ENCODE measurements at places on chromosomes 6 and 20.

DNA sequence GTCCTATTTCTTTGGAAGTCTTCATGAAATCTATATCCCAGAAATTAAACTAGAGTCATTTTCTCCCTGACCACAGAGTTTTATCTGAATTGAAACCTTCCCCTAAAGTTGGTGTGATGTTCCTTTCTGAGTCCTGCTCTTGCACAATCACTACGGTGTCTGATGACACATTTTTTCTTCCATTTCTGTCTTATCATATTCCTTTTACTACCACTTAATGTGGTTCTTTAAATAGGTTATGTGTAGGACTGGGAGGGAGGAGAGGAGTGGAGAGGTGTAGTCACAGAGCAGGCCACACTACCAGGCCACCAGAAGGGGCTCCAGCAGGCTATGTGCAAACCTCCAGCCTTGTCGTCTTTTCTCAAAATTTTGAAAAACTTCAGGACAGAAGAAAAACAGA is 39.7 kb upstream of the ATXN1 start:
- no peak for DNase-seq

DNA sequence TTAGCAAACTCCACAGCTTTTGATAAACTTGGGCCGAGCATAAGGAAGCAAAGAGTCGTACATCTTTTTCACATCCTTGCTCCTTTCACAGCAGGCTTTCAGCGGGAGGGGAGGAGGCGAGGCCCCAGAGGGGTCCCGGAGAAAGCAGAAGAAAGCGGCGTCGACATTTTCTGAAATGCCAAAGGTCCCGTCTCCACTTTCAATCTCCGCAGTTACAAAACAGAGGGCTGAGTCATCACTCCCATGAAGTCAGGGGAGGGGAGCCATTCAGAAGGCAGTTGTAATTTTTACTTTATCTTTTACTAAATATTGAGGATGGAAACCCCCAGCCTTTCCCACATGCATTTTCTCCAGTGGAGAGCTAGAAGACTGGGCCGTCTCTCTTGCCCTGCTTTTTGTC is 174.2 kb upstream of the THBS2 start:
- no peak for DNase-seq

GRCh38 chr6:109073344-109074132 is 21.1 kb downstream of the SESN1 start:
- DNase-seq = peak; percentile 60

DNA sequence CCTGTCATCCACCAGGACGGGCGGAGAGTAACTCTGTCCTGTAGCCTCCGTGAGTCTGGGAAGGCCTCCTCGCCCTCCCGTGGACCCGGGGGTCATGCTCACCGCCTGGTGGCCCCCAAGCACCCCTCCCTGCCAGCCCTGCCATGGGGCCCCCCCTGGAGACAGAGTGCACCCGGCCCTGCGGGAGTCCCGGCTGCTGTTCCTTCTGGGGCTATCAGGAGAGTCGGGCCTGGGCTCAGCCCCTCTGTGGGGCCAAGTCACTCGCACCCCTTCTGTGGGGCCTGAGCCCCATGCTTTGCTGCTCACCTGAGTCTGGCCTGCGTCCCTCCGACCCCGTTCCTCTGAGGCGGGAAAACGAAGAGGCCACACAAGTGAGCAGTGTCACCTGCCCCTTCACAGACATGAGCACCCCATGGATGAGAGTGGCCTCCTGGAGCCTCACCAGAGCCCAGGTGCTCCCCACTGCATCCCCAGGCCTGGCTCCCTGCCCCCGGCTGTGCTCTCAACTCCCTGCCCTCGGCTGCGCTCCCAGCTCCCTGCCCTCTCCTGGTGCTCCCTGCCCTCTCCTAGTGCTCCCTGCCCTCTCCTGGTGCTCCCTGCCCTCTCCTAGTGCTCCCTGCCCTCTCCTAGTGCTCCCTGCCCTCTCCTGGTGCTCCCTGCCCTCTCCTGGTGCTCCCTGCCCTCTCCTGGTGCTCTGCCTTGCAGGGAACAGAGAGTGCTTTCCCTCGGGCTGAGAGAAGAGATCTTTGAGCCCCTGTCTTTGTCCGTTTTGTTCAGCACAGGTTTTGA is 4.6 kb upstream of the CHRNA4 start:
- DNase-seq = no peak

DNA sequence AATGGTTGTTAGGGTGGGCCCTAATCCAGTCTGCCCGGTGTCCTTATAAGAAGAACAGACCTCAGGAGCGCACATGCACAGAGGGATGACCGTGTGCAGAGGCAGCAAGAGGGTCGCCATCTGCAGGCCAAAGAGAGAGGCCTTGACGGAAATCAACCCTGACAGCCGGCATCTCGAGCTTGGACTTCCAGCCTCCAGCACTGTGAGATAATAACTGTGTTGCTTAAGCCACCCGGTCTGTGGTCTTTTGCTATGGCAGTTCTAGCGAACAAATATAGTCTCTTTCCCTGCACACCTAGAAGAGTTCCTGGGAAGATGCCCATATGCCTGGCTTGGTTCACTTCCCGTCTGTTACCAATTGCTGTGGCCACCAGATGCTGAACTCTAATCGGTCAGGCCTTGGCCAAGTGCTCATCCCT is 35.3 kb upstream of the PTGIS start:
- DNase-seq = no peak

GRCh38 chr6:167402195-167402686 is 77.4 kb downstream of the TTLL2 start:
- DNase-seq = no peak

DNA sequence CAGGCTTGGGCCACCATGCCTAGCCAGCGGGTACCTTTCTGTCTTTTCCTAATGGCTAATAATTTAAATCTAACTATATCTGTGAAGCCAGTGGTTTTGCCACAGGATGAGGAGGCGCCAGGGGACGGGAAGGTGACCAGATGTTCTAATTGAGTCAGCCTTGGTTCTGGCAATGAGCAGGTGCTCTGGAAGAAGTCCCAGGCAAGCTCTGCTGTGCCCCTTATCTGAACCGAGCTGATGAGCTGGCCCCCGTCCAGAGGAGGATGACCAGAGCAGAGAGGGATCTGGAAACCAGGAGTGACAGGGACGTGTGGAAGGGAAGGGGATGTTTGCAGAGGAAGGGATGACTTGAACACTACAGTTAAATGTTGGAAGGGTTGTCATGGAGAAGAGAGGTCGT is 46.7 kb downstream of the SLC35D3 start:
- DNase-seq = no peak

DNA sequence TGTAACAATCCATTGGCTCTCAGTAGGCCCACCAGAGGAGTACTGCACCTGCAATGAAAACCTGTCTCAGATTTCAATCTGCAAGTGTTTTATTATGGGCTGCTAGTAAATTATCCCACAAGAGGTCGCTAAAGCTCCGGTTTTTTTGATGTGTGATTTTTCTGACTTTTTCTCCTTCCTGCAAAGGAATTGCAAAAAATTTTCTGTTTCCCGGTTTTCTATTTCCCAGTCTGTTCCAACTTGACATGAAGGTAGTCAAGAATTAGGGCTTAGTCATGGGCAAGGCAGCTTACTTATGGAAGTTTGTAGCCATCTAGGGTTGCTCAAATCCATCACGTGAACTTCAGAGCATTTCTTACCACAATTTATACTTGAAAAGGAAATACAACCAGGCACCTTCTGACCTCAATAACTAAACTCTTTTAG is 38.5 kb upstream of the AHI1 start:
- no peak for DNase-seq

DNA sequence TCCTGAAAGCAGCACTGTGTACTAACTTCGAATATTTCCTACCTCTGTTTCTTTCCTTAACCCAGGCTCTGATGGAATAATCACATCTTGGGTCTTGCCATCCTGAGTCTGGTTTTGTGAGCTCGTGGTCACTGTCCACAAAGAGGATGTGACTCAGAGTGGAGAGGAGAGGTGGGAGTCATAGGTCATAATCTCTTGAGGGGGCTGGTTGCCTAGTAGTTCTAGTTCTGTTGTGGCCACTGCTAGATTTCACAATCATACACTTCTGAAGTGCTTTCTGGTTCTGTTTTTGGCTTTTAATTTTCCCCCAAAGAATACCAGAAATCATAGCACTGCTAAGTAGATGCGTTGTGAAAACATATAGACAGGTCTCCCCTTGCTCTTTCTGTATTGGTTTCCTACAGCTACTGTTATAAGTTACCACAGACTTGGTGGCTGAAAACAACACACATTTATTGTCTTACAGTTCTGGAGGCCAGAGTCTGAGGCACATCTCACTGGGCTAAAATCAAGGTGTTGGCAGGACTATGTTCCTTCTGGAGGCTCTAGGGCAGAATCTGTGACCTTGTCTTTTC is 102.8 kb downstream of the NRSN1 start:
- DNase-seq = no peak

- DNase-seq = no peak
These were observed 6.1 kb downstream of the SIRPG start for GRCh38 chr20:1651268-1652058.

GRCh38 chr6:409370-409972 is 17.9 kb downstream of the IRF4 start:
- DNase-seq = no peak

DNA sequence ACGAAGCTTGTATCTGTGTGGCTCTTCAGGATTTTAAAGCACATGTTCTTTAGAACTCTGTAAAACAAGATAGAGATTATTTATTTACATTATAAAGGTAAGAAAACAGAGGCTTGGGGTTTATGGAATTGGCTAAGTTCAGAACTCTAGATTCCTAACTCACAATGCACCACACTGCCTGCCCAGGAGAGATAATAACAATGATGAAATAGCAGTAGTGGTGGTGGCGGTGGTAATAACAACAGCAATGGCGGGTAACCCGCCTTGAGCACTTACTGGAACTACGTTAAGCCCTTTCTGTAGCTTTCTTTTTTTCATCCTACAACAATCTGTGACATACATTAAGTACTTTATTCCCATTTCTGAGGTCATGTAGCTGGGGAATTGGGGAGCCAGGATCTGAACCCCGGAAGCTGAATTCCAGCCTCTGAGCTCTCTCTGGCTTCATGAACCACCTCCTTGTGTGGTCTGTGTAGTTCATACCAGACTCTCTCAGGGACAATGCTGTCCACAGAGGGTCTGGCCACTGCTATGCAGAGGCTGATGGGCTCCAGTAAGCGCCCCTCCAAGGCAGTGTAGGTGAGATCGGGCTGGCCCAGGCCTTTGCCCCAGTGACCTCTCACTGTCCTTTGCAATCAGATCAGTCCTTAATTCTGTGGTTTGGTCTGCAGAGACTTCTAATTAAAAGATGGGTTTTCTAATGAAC is 260.9 kb downstream of the SLC24A3 start:
- DNase-seq = no peak

DNA sequence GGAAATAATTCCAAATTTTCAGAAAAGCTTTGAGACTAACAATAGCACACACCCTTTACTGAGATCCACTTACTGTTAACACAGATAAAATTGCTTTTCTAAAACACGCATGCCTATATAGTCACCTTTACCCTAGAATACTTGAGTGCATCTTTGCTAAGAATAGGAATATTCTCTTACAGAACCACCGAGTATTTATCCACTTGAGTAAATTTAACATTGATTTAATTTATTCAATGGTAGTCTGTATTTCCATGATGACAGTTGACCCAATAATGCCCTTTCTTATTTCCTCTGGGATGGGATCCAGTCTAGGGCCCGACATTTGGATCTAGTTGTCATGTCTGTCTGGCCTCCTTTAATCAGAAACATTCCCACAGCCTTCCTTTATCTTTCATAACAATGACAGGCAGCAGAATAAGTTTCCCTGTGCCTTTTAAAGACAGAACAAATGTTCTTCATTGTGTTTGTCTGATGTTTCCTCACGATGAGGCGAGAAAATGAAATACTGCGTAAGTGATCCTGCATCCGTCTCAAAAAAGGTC is 56.6 kb upstream of the ERVFRD-1 start:
- no peak for DNase-seq

DNA sequence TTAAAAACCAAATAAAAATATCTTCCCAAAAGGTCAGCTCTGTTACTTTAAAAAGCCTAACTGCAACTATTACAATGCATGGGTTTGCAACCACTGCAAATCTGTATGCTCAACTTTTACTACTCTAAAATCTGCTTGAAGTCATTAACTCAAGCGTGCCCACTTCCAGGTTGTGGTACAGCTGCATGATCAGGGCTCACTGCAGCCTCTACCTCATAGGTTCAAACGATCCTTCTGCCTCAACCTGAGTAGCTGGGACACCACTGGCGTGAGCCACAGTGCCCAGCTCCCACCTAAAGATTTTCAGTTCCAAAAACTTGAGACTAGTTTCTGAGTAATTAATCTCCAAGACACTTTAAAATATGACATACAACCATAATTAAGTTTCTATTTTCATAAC is 8.2 kb downstream of the DIDO1 start:
- DNase-seq = no peak

- DNase-seq = no peak
These were observed 869.7 kb downstream of the PHF3 start for GRCh38 chr6:64505312-64505711.

DNA sequence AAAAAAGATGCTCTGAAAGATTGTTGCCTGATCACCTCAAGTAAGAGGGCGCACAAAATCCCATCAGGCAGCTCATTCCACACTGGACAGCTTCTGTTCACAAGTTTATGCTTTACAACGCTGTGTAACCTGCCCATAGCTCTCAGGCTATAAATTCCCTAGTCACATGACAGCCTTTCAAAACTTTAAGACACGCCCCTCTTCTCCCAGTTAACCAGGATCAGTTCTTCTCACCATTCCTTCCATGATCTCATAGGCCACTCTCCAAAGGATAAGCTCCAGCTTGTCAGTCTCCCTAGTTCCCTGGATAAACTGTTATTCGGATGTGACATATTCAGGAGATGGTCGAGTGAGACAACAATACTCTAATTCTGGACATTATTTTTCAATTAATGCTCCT is 15.0 kb downstream of the ADNP start:
- DNase-seq = no peak

GRCh38 chr6:38976051-38976450 is 72.5 kb upstream of the GLP1R start:
- no peak for DNase-seq

DNA sequence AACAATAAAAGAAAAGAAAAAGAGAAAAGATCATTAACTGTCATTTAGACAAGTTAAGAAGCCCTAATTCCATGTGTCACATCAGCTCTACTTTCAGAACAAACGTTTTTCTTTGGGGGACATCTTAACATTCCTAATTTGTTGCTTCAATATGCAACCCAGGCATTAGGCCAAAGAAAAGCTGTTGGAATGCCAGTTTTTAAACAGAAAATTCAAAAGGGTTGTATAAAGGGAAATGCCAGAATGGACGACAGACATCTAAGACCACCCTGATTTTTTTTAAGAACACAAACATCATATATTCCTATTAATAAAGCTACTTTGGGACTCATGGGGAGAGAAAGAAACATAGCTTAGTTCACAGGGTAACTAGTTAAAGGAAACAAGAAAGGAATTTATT is 315.0 kb downstream of the GMDS start:
- DNase-seq = no peak

GRCh38 chr6:96562886-96563285 is at the start of gene FHL5:
FHL5 (plus strand) TSS chr6:96563128; CDS start chr6:96603614, 40,486 bp downstream.
- DNase-seq = no peak

- DNase-seq = no peak
These were observed 45.8 kb upstream of the MLN start for GRCh38 chr6:33849500-33850075.

DNA sequence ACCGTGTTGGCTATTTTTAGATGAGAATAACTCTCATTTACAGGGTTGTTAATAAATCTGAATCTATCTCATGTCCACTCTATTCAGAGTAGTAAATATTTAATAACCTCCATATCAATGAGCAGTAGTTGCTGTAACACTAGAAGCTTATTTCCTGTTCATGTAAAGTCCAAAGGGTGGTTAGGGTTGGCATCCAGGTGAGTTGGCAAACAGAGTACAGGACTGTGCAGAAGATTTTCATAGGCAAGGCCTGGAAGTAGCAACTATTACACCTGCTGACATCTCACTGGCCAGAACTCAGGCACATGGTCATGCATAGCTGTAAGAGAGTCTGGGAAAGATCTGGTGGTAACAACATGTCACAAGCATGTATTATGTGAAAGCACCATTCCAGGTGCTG is 147.5 kb downstream of the PHF3 start:
- no peak for DNase-seq

Data from Panc1 (cell line).